ENCODE measurements at places on chromosomes 13 and 19.

DNA sequence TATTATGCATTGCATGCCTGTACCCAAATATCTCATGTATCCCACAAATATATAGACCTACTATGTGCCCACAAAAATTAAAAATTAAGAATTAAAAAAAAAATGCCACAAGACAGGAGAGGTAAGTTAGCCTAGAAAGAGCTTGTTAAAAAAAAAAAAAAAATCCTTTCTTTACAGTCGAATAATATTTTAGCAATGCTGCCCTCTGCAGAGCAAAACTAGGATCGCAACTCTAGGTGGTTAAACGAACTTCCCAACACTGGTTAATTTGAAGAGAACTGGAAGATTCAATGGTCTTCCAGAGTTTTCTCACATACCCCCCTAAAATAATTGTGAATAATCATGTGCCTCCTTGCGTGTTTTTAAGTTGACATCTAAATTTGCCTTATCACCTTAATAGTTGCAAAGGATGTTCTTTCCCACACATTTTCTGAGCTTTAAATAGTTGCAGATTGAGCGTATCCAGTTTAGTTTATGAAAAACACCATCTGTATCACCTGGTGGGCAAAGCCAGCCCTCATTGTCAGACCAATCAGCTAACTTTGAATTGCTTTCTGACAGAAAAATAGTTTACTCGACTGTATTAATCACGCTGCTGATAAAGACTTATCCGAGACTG, 47.4 kb upstream of the RCBTB2 start:
- DNase-seq, result peak; percentile 61

DNA sequence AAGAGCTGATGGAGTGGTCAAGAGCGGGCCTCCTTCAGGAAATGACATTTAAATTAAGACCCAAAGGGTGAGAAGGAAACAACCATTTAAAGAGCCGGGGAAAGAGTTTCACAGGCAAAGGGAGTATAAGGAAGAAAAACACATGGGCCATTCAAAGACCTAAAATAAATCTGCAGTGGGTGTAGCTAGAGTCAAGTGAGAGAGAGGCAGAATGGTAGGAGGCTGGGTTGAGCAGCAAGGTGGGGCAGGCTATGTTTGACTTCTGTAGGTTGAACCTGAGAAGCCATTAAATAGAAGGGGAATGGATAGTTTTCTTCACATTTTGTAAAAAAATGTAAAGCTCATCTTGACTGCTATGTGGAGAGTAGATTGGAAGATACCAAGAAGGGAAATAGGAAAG, 183.8 kb downstream of the LACC1 start:
- DNase-seq, result no peak

GRCh38 chr13:43240278-43240677, 216.9 kb downstream of the DNAJC15 start:
- DNase-seq, result no peak

- no peak for DNase-seq
Measured at GRCh38 chr19:16698914-16699313, 20.7 kb upstream of the NWD1 start.

GRCh38 chr19:10037367-10037766, 24.1 kb downstream of the RDH8 start:
- no peak for DNase-seq

DNA sequence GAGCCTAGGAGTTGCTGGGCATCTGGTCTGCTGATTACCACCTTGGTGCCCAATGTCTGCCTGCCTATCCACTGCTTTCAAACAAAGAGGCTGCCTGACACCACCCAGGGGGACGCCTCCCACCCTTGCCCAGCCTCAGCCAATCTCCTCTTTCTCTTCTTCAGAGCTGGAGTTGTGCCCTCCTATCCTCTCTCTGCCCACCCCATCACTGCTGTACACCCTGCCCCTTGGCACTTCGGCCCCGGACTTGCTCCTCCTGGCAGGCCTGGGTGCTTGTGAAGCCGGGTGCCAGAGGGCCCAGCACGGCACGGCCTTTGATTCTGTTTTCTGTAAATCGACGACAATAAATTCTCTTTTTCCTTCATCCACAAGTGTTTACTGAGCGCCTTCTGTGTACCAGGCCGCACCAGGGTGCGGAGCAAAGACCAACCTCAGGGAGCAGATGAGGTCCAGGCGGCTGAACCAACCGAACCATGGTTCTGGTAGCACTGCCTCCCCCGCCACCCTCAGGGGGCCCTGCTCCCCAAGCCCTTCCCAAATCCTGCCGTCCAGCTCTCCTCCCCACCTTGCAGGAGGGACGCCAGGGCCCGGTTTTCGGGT, 5.0 kb downstream of the RNF225 start:
- DNase-seq, result peak; percentile 28

- no peak for DNase-seq
Measured at GRCh38 chr13:51363625-51364024, 24.1 kb downstream of the SERPINE3 start.

DNA sequence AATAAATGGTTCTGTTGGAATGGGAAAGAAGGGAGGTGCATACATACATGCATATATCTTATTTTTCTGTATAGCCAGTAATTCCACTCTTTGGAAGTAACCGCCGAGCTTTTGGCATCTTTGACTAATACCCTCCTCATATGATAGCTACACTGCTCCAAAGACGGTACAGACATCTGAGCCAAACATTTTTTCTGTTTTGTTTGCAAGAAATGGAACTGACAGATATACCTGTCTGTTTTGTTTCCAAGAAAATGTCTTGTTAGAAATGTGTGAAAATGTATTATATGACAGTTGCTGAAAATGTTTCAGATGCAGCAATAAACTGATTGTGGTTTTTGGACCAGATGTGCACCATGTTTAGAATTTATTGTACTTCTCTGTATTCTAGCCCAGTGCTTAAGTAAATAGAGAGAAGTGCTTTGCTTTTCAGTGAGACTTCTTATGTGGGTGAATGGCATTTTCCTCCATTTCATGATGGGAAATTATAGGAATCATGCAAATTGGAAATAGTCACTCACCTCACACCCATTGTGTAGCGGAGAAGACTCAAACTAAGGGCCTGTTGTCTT, 396.9 kb downstream of the KCNRG start:
- DNase-seq, result no peak

DNA sequence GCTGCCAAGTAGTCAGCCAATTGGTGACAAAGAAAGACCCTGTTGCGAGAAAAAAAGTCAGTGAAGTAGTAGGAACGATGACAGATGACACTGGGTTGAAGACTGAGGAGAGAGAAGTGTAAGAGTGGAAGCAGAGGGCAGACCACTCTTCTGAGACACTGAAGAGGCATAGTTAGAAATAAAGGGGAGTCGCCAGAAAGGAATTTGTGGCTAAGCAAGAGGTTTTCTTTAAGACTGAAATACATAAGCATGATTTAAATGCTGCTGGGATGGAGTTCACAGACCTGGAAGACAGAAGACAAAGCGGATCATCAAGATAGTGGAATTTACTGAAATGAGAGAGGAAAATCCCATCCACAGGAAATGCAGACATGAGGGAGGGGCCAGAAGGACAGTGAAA, 56.2 kb upstream of the USPL1 start:
- no peak for DNase-seq

DNA sequence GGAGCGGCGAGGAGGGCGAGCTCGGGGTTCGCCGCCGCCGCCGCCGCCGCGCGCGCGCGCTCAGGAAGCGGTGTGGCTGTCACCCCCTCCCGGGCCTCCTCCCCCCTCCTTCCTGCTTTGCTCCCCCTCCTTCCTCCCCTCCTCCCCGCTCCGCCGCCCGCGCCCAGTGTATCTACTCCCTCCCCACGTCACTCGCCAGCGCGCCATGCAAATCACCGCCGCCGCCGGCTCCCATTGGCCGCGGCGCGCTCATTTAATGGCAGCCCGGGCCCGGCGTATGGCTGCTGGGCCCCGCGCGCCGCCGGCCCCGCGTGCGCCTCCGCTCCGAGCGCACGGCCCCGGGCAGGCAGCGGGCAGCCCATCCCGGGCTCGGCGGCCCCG, 335 bp upstream of the SOX1 start:
- no peak for DNase-seq

DNA sequence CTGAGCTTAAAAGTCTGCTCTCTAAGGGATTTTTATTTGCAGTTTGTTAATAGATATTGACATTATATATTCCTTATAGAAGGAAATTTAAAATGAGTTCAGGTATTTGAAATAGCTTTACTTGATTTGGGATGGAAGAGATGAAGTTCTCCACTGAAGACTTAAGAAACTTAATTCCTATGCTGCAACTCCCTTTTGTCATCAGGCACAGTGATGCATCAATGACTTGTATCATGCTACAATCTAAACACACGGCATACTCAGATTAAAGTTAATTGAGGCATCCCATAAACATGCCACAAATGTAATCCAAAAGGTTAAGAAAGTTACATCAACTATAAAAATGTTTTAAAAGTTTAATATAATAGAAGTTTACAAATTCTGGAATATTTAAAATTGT, 109.0 kb downstream of the STARD13 start:
- no peak for DNase-seq

- DNase-seq, result peak; percentile 53
Measured at GRCh38 chr13:31909864-31910551, 121.6 kb upstream of the FRY start.

Measured in AG08395 (cell line).